Activated CD4-positive, alpha-beta T cell treated with anti-CD3 and anti-CD28 coated beads for 36 hours (primary cell): ENCODE measurements at places on chromosomes 2 and 18. TPM values are rescaled to one million over a fixed set of nuclear protein-coding genes. Genes with fewer than 3 reads are reported as not detected.
A peak's percentile ranks its signal among the peaks of the same experiment; 100 is the strongest.

CYP1B1 gene
- total RNA-seq = 6.3 TPM

FTCDNL1 gene
- total RNA-seq = 3.8 TPM

MGAT4A gene
- 49.4 TPM for total RNA-seq

MATN3 gene
- total RNA-seq = not detected

ARHGAP15 gene
- 62.6 TPM for total RNA-seq

TLX2 gene
- total RNA-seq = 0.18 TPM

CNTNAP5 gene
- not detected for total RNA-seq

DNA sequence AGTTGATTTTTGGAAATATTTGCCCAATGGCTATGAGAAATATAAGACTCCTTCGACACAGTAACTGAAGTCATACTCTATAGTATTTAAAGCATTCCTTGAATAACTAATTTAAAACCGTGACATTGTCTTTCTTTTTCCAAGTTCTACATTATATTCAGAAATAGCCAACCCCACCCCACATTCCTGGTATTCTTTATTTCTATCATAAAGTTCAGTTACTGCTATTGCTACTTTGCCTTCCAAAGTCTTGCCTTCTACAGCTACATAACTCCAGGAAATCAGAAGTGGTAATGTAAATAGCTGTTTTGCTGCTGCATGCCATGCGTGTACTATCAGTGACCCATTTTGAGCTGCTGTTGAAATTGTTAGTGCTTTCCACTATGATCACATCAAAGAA lies 45.1 kb upstream of the SETBP1 start:
- no peak overlapping the region for H3K4me3 ChIP-seq
- H3K27ac ChIP-seq = no peak overlapping the region
- DNase-seq = no peak
- no peaks in the 10 kb centered on the region for H3K36me3 ChIP-seq

GRCh38 chr2:88180605-88181240 lies 10.6 kb downstream of the THNSL2 start:
- H3K27ac ChIP-seq = no peak overlapping the region
- H3K27me3 ChIP-seq = peaks cover 4% of the 10 kb centered on the region
- H3K4me1 ChIP-seq = peaks cover 15% of the 10 kb centered on the region

DNA sequence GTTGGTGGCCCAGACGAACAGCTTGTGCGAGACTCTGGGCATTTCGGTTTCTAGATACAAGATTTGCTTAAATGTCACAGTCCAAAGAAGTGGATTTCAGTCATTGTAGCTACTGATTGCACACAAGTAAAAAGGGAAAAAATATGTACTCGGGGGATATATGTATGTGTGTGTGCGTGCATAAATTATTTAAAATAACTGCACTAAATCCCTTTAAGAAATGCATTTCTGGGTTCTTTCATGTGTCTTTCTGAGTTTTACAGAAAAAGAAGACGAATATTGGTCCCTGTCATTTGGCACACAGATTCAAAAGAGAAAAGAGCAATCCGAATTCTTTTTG lies 2.1 kb upstream of the EPHA4 start:
- DNase-seq = no peak
- H3K4me1 ChIP-seq = peaks cover 24% of the 10 kb centered on the region
- peak overlapping the region; percentile 79 for H3K4me3 ChIP-seq

- H3K4me1 ChIP-seq = no peaks in the 10 kb centered on the region
- H3K4me3 ChIP-seq = no peak overlapping the region
- DNase-seq = no peak
- H3K36me3 ChIP-seq = no peaks in the 10 kb centered on the region
- H3K27ac ChIP-seq = no peak overlapping the region
Measured at GRCh38 chr18:22033085-22033484, 136.3 kb upstream of the GATA6 start.

DNA sequence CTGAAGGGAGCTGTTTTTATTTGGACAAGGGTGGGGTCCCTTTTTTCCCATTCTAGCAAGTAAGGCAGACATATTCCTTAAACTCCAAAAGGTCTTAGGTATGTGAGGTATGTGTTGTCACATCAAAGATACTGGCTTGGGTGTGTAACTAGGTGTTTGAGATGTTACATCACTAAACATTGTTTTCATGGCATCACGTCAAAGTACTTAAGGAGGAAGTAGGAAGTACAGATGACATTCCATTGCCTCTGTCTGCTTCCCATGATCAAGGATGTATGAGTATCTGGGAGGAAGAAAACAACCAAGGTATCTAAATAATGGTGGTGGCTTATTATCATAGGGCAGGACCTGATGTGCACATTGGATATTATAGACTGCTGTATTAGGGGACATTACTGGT lies 39.3 kb downstream of the CD302 start:
- peaks cover 4% of the 10 kb centered on the region for H3K4me1 ChIP-seq
- peaks cover 39% of the 10 kb centered on the region for H3K36me3 ChIP-seq
- H3K4me3 ChIP-seq = no peak overlapping the region
- H3K27me3 ChIP-seq = no peaks in the 10 kb centered on the region
- no peak overlapping the region for H3K27ac ChIP-seq
- no peak for DNase-seq

DNA sequence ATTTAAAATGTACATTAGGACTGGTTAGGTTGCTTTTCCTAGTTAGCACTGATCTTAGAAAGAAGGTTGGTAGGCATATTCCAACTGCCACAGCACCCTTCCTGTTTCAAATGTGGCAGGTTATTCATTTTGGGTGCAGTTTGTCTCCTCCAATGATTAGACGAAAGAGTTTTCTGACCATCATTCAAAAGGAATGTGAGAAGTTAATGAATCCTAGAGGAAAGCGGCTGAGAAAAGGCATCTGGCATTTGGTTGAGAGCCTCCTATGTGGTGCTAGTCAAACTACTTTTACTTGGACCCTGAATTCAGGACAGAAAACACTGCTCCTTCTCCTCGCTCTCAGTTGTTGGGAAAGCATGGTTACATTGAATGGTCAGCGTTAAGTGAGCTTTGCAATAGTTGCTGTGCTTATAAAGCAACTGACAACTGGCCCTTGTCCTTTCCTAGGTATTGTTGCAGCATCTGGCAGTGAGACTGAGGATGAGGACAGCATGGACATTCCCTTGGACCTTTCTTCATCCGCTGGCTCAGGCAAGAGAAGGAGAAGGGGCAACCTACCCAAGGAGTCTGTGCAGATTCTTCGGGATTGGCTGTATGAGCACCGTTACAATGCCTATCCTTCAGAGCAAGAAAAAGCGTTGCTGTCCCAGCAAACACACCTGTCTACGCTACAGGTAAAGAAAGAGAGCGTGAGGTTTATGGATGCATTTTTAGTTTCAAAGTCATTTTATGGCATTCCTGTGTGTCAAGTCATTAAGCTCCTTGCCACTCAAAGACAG lies 6.1 kb downstream of the TGIF1 start:
- no peak for DNase-seq
- no peaks in the 10 kb centered on the region for H3K27me3 ChIP-seq
- no peak overlapping the region for H3K27ac ChIP-seq
- H3K36me3 ChIP-seq = peaks cover 60% of the 10 kb centered on the region

- no peaks in the 10 kb centered on the region for H3K4me1 ChIP-seq
- H3K36me3 ChIP-seq = no peaks in the 10 kb centered on the region
- no peak overlapping the region for H3K4me3 ChIP-seq
- H3K27me3 ChIP-seq = peaks cover 24% of the 10 kb centered on the region
- H3K27ac ChIP-seq = no peak overlapping the region
Measured at GRCh38 chr2:226431288-226431948, 368.2 kb downstream of the IRS1 start.

DNA sequence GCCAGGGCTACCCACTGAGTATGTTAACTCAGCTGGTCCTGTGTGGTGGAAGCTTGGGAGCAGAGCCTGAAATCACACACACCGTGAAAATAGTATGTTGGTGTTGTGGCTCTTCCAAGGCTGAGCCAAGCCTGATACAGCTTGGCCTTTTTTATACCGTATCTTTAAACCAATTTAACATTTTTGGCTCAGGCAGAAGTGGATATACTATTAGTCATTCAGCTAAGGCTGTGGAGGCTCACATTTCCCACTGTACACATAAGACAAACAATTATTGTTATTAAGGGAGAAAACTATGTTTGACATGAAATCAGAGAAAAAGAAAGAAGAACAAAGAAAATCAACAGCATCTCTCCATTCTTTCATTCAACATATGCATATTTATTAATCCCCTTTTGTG lies 159.0 kb downstream of the BCL11A start:
- DNase-seq = no peak
- H3K27ac ChIP-seq = no peak overlapping the region
- no peaks in the 10 kb centered on the region for H3K36me3 ChIP-seq
- H3K4me3 ChIP-seq = no peak overlapping the region
- H3K27me3 ChIP-seq = no peaks in the 10 kb centered on the region

DNA sequence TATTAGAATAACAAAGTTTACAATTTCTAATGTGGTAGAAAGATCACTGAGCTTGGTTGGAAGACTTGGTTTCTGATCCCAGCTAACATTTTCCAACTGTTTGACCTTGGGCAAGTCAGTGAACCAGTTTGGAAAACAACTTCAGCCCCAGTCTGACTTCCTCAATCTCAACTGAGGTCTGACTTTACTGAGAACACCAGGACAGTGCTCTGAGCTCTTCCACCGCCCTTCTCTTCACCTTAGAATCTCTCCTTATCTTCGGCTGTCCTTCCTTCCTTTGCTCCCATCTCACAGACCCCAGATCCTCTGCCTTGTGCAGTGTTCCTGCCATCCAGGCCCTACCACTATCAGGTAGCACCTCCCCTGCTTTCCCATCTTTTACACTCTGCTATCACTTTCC lies 193.8 kb upstream of the SP5 start:
- peaks cover 2% of the 10 kb centered on the region for H3K27me3 ChIP-seq
- no peak overlapping the region for H3K27ac ChIP-seq
- no peaks in the 10 kb centered on the region for H3K4me1 ChIP-seq
- H3K36me3 ChIP-seq = no peaks in the 10 kb centered on the region
- H3K4me3 ChIP-seq = no peak overlapping the region
- no peak for DNase-seq

GRCh38 chr2:40363631-40364030 lies 88.3 kb downstream of the SLC8A1 start:
- no peak overlapping the region for H3K27ac ChIP-seq
- H3K4me1 ChIP-seq = peaks cover 7% of the 10 kb centered on the region
- no peaks in the 10 kb centered on the region for H3K36me3 ChIP-seq
- no peak for DNase-seq
- H3K4me3 ChIP-seq = no peak overlapping the region

DNA sequence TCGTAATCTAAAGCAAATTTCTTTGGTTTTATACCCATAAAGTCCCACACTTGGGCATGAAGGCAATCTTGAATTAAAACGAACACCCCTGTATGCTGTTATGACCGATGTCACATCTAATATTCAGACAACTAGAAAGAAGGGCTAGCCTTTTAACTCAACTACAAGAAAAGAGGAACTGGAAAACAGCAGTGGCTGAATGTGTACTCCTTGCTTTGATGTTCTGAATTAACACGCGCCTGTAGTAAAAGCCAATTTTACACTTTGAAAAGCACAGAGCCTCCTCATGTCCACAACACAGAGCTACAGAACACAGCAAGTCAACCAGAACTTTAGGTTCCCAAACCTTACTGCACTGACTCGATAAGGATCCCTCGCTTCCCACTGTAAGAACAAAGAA lies 147.6 kb downstream of the HDAC4 start:
- no peaks in the 10 kb centered on the region for H3K27me3 ChIP-seq
- H3K4me3 ChIP-seq = peak overlapping the region; percentile 48
- DNase-seq = no peak
- peak overlapping the region; percentile 56 for H3K27ac ChIP-seq

DNA sequence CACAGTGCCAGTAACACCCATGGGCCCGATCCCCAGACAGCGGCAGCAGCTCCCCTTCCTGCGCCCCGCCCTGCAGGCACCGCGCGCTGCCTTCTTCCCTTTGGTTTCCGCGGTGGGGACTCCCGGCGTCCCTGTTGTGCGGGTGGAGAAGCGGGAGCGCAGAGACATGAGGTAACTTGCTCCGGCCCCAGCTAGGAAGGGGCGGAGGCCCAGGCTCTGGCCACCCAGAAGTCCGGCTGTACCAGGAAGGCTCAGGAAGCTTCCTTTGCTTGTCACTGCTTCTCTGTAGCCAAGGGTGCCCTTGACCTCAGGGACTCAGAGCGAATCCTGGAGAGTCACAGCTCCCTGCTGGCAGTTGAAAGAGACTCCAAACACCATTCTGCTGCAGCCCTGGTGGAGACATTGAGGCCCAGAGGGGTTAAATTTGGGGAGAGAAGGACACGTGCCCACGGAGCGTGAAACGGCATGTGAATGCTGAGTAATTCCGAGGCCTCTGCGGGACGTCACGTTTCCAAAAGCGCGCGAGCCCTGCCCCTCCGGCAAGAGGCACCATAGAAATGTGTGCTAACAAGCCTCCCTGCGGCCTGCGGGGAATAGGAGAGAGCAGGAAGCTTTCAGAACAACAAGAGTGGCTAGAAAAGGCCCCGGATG lies 6.7 kb upstream of the ADCY3 start:
- H3K36me3 ChIP-seq = no peaks in the 10 kb centered on the region
- peaks cover 5% of the 10 kb centered on the region for H3K4me1 ChIP-seq
- DNase-seq = peak; percentile 56
- H3K27me3 ChIP-seq = no peaks in the 10 kb centered on the region
- peak overlapping the region; percentile 30 for H3K27ac ChIP-seq

GRCh38 chr18:52287151-52287550 lies 52.8 kb upstream of the DCC start:
- no peaks in the 10 kb centered on the region for H3K36me3 ChIP-seq
- no peak overlapping the region for H3K4me3 ChIP-seq
- no peak overlapping the region for H3K27ac ChIP-seq
